ENCODE measurements at places on chromosomes 11 and 22.

- no peak for DNase-seq
These were observed 272.2 kb downstream of the TENM4 start for GRCh38 chr11:79168530-79169110.

- DNase-seq, result no peak
These were observed 79.8 kb downstream of the BCR start for GRCh38 chr22:23259916-23260644.

- no peak for DNase-seq
These were observed 270.7 kb downstream of the TBC1D22A start for GRCh38 chr22:47032956-47033647.

GRCh38 chr22:46575911-46576555 lies 38.6 kb upstream of the CELSR1 start:
- no peak for DNase-seq

Data from stimulated activated CD4-positive, alpha-beta T cell treated with anti-CD3 and anti-CD28 coated beads, Interleukin-2, amount 100 ng/mL, for 4 hours (primary cell).